Activated CD4-positive, alpha-beta T cell treated with anti-CD3 and anti-CD28 coated beads, Interleukin-2, amount 10 ng/mL, durations not matched to agents 7 days and 5 days (primary cell): ENCODE measurements at places on chromosomes 6 and 20. TPM values are rescaled to one million over a fixed set of nuclear protein-coding genes. Genes with fewer than 3 reads are reported as not detected.

Gene DEFB124
- total RNA-seq = not detected

Gene SLC13A3
- total RNA-seq = not detected

DNA sequence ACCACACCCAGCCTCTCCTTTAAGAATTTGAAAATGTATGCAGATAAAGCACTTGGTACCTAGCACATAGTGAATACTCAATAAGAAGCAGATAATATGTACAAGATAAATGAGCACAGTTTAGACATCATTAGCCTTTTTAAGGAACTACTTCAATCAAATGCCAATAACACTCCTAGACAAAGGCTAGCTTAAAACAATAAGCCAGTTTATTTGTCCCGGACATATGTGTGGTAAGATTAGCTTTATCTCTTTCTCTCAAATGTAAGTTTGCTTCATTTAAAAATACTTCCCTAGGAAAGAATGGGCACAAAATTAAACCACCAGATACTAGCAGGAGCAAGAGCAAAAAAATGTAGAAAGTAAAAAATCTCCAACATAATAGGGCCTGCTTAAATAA, 73.8 kb downstream of the MAP3K5 start:
- no peak for DNase-seq

GRCh38 chr6:108616973-108617372, 56.3 kb downstream of the FOXO3 start:
- DNase-seq = no peak

- DNase-seq = no peak
Measured at GRCh38 chr6:15882915-15883314, 220.1 kb upstream of the DTNBP1 start.

DNA sequence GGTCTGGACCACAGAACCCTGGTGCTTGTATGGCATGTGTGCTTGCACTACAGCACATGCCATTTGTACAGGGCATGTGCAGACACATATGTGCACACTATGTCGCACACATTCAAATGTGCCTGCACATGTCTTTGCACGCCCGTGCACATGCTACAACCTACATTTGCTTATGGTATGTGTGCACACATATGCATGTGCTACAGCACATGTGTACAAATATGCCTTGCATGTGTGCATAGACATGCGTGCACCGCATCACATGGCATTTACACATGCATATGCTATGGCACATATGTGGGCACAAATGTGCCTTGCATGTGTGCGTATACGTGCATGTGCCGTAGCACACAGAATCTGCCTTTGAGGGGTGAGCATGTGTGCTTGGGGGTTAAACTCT, 90.5 kb downstream of the DHX35 start:
- DNase-seq = no peak

DNA sequence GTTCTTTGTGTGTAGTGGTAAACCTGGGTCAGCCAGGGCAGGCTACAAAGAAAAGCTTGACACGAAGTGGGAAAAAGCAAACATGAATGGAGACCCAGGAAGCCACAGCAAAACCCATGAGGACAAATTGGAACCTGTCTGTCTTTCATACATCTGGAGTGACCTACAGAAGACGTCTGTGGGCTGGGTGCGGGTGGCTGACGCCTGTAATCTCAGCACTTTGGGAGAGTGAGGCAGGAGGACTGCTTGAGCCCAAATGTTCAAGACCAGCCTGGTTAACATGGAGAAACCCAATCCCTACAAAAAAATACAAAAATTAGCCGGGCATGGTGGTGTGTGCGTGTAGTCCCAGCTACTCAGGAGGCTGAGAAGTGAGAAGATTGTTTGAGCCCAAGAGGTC, 114.8 kb downstream of the PRND start:
- no peak for DNase-seq

- DNase-seq = no peak
Measured at GRCh38 chr6:24219670-24220069, 93.7 kb downstream of the NRSN1 start.
